ENCODE measurements at places on chromosomes 7 and 10. TPM values are rescaled to one million over a fixed set of nuclear protein-coding genes. Genes with fewer than 3 reads are reported as not detected.

DNA sequence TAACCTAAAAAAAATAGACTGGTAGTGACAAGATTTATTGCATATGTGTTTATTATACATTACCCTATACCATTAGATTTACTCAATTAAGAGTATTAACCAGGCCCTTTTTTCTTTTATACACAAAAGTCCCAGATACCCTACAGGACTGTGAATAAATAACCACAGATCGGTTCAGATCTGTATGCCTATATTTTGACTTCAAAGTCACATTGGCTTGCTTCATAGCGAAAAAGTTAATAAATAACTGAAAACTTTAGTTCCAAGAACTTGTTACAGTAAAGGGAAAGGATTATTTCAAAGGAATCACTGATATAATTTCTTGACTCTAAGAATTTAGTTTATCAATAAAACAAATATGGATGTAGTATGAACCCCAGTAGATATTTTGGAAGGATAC lies 41.8 kb upstream of the FMC1 start:
- no peak for DNase-seq

HACD1 gene
- 20.7 TPM for total RNA-seq

MMRN2 gene
- total RNA-seq = 99.0 TPM

GRCh38 chr10:58994226-58995057 lies 182.0 kb upstream of the PHYHIPL start:
- DNase-seq = no peak

DNA sequence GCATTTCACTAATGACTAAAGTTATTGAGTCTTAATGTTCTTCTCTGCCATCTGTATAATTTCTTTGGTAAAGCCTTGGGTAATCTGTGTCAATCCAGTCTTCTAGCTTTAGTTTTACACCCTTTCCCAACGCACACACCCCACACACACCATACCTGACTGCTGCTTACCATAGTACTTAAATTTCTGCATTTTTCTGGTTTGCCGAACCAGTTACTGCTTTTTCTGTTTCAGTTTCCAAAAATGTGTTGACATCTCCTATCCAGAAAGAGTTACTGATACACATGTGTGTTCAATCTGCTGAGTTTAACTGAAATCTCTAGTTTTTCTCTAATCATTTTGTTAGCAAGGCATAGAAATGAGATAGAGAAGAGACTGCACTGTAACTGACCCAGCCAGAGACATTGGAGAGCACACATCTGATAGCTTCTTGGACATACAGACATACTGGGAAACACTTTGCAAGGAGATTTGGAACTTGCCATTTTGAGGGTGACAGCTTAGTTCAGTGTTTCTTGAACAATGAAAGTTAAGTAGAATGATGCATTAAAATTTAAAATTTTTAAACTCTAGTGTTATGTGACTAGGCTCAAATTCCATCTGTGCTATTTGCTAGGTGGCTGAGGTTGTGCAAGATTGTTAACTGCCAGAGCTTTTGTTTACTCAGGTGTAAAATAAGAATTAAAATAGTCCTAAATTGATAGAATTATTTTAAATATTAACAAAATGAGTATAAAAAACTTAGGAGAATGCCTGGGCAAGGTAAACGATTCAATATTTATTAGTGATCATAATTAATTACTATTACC lies 807.6 kb downstream of the DNAJB9 start:
- DNase-seq = no peak

GRCh38 chr10:28850784-28851183 lies 173.5 kb downstream of the BAMBI start:
- no peak for DNase-seq

GRCh38 chr7:149599636-149600206 lies 102.1 kb upstream of the ZNF746 start:
- DNase-seq = no peak

EVX1 gene
- total RNA-seq = 5.6 TPM

DNA sequence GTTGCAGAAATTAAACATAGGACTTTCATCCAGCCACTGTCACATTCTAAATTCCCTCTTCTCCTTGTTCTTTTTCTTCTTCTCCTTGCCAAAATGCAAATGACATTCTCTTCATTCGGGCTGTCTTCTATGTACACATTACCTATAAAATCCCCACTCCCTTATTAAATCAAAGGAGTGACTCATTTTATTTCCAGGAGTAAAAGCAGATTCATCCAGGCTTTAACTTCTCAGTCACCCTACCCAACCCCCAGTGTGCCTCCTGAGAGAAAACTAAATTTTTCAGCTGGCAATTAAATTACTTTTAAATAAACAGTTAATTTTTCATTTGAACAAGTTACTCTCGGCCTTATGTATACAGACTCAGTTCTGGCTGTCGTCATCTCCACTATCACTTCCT lies 223.9 kb upstream of the SHH start:
- DNase-seq = no peak

SEMA3D gene
- total RNA-seq = 32.8 TPM

DNA sequence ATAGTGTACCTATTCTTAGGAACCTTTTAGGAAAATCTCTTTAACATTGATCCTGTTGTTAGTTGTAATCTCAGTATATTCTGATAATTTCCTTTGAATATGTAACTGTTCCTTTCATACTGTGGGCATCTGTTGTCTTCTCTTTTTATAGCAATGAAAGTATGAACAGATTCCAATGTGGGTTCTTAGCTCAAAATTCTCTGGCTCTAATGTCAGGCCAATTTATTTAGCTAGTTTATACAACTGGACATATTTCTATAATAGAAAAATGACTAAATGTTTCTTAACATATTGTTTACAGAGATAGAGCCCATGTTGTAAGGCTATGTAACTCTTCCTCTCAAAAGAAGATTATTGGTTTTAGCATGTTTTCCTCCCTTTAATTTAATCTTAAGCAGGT lies 363.2 kb downstream of the AUTS2 start:
- no peak for DNase-seq

SRRM3 gene
- 2.3 TPM for total RNA-seq

DNA sequence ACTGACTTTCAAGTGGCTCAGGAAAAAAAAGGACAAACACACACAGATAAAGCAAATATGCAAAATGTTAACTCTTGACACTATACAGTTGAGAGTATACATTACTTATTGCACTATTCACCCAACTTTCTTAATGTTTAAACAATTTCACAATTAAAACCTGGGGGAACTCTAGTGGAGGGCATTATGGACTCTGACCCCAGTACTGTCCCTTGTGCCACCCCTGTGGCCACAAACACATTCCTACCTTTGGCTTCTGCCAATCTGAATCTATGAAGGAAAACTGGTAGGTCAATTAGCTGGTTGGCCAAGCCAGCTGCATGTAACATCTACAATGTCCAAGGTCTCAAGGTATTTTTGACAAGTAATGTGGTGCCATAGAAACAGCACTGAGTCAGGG lies 7.5 kb upstream of the FGFR2 start:
- DNase-seq = no peak

ZNF485 gene
- 17.6 TPM for total RNA-seq

DNA sequence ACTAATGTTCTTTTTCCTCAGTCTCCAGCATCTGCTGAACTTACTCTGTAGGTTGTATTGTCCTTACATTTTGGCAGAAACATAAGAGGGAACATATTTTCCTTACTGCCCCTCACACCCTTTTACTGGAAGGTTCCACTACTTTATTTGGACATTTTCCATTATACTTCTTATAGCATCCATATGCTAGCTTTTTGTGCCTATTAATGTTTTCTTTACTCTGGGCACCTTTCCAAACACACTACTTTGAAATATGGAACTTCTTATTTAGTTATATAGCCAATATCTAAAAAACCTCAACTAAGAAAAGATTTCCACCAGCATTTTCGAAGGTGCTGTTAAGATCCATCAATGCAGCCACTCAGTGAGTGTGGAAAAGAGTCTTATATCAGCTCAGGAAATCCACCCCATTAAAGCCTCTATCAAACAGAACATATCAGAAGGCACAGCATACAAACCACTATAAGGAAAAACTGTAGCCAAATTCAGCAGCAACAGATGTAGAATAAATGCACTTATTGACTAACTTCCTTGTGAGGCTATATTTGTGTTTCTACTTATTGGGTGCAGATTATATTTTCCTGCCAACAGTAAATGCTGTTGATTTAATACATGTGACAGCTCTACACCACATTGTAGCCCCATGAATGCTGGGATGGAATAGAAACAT lies 272.5 kb upstream of the SEMA3E start:
- no peak for DNase-seq

DNA sequence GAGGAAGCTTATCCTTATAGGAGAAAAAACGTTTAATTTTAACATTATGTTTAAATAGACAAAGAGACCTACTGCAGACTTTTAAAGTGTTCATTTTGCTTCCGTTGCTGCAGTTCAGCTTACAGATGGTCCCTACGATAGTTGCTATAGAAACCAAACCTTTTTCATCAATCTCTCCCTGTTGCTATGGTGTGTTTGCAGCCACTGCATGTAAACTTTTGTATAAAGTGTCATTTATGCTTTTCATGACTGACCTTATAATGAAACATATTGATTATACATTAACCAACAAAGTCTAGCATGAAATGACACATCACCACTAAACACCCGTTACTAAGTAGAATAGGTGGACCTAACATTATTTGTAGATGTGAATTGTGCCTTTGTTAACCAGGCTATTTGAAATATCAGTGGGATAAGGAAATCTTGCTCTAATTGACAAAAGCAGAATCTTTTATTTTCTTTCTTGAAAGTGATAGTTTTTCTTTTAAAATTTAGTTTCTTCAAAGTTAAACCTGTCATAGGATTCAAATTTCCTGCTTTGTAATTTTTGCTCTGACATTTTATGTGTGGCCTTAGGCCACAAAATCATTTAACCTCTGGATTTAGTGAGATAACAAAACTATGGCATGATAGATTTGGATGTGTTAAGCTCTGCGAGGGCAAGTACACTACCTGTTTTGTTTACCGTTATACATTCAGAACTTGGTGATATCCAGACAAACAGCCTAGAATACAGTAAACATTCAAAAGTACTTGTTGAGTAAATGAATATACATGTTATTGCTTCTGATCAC lies 64.0 kb downstream of the CACNB2 start:
- no peak for DNase-seq

DNA sequence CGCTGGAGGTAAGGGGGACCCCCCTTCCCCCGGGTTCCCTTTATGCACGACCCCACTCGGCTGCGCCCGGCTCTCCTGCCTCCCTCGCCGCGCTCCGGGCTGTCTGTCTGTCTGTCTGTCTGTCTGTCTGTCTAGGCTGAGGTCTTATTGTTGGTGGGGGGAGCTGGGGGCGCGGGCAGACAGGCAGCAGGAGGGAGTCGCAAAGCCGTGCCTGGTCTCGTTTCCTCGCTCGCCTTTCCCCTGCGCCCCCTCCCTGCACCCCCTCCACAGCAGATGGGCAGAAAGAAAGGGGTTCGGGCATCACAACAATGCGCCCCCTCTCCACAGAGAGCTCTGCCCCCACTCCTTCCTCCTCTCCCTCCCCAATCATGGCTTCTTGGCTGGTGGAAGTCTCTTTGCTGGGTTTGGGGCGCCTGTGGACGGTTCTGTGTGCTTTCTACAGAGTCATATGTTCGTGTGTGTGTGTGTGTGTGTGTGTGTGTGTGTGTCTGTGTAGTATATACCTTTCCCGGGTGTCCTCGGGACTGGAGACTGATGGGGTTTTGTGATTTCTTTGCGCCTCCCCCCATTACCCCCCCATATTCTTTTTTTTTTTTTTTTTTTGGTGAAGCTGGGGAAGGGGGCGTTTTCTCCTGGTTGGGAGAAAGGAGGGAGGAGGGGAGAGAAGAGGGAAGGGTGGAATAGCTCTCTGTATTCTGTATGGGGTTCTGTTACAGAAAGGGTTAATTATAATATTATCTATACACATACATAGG lies 1.9 kb downstream of the AUTS2 start:
- DNase-seq = no peak
